Stimulated activated CD4-positive, alpha-beta T cell treated with anti-CD3 and anti-CD28 coated beads, Interleukin-1b, Interleukin-23, amount 100 ng/mL, for 48 hours (primary cell): ENCODE measurements at places on chromosomes 5 and 9.

DNA sequence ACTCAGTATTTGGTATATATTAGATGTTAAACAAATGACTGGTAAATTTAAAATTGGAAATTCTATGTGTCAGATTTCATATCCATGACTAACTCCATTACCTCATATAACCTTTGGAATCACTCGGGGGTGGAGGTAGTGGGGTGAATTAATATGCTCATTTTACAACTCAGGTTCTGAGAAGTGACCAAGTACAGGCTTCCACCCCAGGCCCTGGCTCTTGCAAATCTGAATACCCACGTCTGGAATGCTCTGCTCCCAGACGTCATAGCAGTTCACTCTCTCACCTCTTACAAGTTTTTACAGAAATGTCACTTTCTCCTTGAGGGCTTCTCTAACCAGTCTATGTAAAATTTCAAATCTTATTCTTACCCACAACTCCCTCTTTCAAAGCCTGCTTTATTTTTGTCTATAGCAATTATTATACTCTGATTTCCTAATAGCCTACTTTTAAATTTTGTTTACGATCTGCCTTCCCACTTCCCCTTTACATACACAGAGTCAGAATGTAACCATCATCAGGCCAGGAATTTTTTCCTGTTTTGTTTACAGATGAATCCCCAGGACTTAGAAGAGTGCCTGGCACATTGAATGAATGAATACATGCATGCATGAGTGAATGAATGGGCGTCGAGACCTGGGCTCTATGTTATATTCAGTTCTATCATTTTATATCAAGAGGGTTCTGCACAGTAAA is 134.1 kb upstream of the IFNE start:
- no peak for DNase-seq

- no peak for DNase-seq
These were observed 154.8 kb upstream of the LHFPL2 start for GRCh38 chr5:78803353-78803752.

DNA sequence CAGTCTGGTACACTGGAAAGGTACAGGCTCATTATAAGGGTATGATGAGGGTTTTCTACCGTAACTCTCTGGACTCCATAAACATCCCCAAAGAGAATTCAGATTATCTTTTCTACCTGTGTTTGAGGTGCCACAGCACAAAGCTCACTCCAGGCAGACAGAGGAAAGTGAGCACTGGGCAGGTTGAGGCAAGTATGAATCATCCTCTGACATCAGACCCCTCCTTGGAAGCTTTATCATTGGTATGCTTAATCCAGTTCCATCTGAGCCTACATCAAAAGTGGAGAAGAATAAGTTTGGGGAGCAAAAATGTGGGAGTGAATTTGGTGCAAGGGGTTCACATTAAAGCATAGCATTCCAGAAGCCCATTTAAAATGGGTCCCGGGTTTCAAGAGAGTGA is 21.7 kb downstream of the C9orf152 start:
- DNase-seq = no peak

GRCh38 chr9:5857928-5858327 is 25.0 kb upstream of the ERMP1 start:
- no peak for DNase-seq

DNA sequence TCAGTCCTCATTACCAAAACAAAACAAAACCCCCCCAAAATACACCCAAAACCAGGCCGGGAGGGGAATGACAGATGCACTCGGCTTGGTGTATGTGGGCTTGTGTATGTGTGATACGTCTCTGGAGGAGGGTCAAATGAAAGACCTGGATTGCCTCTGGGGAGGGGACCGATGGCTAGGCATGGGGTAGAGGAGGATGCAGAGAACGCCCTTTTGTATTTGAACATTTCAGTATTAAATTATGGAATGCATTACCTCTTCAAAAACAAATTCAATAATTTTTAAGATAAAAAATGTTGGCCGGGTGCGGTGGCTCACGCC is 61.4 kb downstream of the LMX1B start:
- DNase-seq = no peak

GRCh38 chr9:121217609-121218292 is 16.1 kb upstream of the RAB14 start:
- no peak for DNase-seq

DNA sequence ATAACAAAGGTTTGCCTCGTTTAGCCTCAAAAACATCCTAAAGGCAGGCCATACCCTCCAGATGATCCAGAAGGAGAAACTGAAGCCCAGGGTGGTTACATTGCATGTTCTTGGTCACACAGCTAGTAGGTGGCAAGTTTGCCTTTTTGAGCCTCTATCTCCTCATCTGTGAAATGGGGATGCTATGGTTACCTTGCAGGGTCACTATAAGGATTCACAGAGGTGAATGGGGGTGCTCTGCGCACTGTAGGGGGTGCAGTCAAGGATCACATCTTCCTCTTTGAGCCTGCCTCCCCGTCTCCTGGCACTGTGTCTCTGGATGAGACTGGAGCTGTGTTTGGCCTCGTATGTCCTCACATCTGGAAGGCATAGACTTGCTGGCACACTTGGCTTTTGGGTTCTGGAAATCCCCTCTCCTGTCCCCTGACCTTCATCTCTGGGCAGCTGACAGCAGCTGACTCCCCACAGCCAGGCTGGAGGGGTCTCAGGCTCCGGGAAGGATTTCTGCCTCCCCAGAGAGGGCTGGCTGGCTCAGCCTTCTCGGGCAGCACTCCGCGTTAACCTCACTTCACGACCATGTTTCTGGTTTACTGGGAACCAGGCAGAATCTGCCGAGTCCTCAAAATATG is 167.7 kb downstream of the RGS3 start:
- no peak for DNase-seq

DNA sequence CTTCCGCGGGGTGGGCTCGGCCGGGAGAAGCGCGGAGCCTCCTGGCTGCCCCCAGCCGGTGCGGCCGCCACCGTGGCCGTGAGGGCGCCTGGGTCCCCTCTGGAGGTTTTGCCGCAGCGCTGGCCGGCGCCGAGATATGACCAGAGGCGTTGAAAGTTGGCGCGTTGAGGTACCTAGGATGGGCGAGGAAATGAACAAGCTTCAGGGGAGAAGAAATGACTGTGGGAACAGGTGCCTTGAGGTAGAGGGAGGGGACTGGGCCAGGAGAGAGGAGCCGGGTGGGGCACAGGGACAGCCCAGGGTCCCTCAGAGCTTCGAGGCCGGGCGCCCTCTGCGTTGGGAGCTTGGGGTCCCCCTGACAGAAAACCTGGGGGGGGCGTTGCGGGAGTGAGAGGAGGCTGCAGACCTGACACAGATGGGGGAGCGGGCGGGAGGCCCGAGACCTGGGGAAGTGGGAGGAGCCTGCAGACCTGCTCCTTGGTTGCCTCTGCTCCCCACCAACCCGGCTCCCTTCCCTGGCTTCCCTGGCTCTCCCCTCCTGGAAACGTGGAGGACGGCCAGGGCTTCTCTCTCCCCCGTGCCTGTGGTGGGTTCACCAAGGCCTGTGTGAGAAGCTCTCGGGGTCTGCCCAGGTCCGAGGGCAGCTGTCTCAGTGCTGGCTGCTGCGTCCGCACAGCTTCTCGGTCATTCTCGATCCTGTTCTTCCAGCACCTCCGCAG is 14.2 kb downstream of the RABL6 start:
- DNase-seq = no peak

DNA sequence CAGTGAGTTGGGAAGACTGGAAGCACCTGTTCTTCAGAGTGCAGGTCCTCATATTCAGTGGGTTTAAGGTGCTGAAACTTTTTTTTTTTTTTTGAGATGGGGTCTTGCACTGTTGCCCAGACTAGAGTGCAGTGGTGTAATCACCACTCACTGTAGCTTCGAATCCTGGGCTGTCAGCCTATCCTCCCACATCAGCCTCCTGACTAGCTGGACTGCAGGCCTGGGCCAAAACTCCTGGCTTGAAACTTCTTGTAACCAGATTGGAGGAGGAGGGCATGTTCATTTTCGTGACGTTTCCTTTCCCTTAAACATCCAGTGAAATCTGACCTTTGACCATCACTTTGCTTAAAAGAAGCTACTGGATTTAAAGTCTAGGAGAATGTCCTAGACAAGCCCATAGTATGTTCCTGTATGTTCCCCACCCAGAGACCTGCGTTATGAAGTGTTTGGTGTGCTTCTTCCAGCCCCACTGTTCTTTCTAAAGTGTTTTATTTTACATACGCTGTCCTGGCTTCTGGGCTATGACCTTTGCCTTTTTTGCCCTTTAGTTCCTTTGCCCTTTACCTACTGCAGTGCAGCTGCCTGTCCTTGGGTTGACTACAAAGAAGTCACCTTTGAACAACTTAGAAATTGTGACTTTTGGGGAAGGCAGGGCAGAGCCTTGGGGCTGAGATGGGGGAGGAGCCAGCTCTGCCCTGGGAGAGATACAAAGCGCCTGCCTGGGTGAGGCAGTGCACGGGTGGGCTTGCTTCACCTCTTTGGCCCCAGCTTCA is 18.4 kb downstream of the TENT4A start:
- DNase-seq = no peak

DNA sequence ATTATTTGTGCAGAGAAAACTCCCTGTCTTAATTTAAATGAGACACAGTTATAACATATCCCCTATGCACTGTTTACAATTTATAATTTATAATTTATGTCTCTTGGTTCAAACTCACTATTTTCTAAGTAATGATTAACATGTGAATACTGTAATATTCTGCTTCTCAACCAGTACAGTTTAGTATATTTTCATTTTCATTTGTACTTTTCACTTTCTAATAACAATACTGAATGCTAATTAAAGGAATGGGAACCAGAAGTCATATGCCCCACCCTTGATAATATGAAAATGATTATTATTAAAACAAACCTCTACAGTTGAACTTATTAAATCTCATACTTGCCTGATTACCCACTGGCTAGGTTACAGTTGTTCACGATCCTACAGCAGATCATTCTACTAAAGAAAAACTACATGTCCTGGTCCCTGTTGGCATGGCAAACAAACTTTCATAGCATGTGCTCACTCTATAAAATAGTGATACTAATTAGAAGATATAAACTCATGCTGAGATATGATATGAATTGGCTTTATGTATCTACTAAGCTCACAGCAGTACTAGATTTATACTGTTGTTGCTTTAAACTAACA is 66.4 kb downstream of the POU5F2 start:
- no peak for DNase-seq

DNA sequence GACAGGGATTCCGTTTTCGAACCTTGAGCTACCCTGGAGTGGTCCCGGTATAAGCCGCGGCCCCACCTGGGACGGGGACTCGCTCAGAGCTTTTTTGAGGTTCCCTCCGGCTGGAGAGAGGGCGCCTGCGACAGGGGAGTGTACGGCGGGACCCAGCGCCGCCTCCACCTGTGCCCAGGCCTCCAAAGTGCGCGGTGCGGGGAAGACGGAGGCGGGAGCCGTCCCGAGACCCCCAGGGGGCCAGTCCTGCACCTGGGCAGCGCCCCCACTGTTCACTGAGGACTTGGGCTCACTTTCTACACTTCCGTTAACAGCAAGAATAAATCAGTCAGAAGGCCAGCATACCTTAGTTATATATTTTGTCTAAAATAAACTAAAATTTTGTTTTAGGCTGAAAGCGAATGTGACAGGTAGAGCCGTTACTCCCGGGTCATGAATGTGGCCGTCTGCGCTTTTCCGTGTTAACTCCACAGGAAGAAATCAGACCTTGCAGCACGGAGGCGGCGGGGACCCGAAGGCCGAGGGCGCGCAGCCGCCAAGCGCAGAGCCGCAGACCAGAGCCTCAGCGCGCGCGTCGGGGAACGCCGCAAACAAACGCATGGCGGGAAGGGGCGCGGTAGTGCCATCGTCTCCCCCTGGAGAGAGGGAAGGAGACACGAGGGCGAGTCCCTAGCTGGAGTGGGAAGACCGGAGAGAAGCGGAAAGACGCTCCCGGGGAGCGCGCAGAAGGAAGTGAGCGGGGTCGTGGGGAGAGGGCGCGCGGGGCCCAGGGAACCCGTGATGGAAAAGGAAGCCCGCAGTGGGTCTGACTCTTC is 14.1 kb downstream of the TRIM7 start:
- peak; percentile 52 for DNase-seq

- no peak for DNase-seq
These were observed 9.9 kb downstream of the DAB2IP start for GRCh38 chr9:121661328-121661727.

GRCh38 chr5:64766941-64767340 is 1.6 kb downstream of the SREK1IP1 start:
- no peak for DNase-seq

- no peak for DNase-seq
These were observed 1.4 kb upstream of the CDKN2AIPNL start for GRCh38 chr5:134413046-134413445.

DNA sequence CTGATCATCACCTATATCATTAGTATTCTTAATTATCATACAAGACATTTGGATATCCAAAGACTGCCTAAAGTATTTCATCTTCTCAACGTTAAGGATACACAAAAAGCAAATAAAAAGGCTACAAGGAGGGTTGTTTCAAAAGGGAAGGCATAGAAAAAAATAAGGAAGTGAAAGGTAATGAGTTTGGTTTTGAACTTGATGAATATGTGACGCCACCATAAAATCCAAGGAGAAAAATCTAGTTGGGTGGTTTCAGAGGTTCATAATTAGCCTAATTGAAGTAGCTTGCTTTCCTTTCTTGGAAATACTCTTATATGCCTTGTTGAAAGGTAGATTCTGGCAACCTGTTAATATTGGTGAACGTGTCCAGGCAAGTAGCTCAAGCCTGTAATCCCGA is 96.1 kb upstream of the SGCD start:
- no peak for DNase-seq

DNA sequence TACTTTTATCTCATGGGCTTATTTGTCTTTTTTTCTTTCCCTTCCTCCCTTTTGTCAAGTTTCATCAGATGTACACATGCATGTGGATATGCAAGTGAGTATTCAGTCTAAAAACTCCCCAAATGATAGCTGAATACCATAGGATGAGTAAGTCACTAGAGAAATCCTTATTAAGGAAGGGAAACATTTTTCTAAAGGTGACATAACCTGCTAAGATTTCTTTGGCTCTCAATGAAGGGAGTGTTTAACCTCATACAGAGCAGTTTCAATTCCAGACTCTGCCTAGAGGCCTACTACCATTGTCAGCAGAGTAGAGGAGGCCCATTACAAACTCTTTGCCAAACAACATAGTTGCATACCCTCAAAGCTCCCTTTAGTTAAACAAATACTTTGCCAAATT is 192.4 kb downstream of the ARHGEF28 start:
- no peak for DNase-seq

DNA sequence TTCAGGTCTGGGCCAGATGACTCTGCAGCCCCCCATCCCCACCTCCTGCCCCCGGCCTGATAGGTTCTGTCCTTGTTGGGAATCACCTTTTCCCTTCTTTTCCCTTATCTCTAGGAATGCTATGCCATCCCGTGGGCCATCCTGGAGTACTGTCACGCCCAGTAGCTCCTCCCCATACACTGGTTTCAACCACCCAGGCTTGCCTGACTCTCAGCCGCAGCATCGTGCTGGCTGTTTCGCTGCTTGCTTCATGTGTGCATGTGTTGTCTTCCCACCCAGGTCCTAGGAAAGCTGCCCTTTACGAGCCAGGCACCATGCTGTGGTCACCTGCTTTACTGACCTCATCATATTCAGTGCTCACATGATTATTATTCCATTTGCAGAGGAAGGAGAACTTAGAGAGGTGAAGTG is 71.8 kb downstream of the ANGPTL2 start:
- DNase-seq = no peak

DNA sequence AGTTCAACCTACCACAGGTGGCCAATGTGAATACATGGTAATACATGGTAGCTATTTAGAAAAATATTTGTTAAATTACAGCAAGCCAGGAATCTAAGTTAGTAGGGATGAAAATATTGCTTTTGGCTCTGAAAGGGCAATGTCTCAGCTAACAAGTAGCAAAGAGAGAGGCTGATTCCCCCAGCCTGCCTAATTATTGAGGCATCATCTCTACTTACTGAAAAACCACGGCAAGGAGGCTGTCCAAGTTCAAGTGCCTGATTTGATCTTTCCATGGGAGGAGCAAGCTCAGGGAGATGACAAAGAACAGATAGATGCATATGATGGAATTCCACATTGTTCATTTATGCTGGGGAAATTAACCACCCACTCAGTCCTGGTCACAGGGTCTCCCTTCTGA is 28.7 kb upstream of the UBTD2 start:
- no peak for DNase-seq
